ENCODE measurements at places on chromosomes 5 and 9. TPM values are rescaled to one million over a fixed set of nuclear protein-coding genes. Genes with fewer than 3 reads are reported as not detected.

Gene CKMT2
- total RNA-seq, result not detected

Gene PCDHGC5
- 0.06 TPM for total RNA-seq

Gene TBC1D9B
- 65.7 TPM for total RNA-seq

Gene RNF44
- 36.3 TPM for total RNA-seq

Gene TRIM36
- 2.3 TPM for total RNA-seq

Gene TSSK1B
- total RNA-seq, result not detected

Gene ELAVL2
- total RNA-seq, result 0.06 TPM

Measured in A549 treated with GW870086 at 1 μM for 4 hours (cell line).